ENCODE measurements at places on chromosomes 3 and 15. TPM values are rescaled to one million over a fixed set of nuclear protein-coding genes. Genes with fewer than 3 reads are reported as not detected.
A peak's percentile ranks its signal among the peaks of the same experiment; 100 is the strongest.

DNA sequence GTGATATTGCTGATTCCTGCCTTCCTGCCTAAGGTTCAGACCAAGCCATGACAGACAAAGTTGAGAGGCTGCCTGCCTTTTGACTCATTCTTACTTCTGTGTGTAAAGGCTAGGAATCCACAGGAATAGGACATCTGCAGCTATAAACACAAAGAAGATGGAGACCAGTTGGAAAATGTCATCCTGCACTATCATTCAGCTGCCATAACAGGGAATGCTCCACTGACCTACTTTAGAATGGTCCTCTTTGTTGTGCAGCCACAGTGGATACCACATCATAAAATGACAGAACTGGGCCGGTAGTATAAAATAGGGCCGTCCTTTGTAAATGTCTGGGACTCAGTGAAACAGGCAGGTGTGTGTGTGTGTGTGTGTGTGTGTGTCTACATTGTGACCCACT lies 75.1 kb downstream of the STAC start:
- no peak overlapping the region for H3K27ac ChIP-seq
- peaks cover 8% of the 10 kb centered on the region for H3K36me3 ChIP-seq
- no peak overlapping the region for H3K4me3 ChIP-seq

DNA sequence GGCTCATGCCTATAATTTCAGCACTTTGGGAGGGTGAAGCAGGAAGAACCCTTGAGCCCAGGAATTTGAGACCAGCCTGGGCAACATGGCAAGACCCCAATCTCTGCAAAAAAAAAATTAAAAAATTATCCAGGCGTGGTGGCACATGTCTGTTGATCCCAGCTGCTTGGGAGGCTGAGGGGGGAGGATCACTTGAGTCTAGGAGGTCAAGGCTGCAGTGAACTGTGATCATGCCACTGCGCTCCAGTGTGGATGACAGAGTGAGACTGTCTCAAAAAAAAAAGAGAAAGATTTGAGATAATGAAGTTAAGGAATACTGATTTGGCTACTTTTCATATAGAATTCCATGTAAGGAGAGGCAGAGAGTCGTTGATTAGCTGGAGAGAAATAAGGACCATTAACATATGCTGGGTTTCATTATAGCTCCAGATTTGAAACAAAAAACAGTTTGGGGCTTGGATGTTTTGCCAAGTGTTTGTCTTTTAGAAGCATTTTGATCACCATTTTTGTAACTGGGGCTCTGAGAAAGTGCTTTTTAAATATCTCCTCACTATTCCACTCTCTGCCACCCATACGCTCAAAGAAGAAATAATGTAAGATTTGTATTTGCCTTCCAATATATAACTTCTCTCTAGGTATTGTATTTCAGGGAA lies 214.2 kb downstream of the FEZF2 start:
- H3K27me3 ChIP-seq = no peaks in the 10 kb centered on the region
- peaks cover 23% of the 10 kb centered on the region for H3K4me1 ChIP-seq
- peak overlapping the region; percentile 74 for H3K27ac ChIP-seq
- DNase-seq = peak; percentile 24

DNA sequence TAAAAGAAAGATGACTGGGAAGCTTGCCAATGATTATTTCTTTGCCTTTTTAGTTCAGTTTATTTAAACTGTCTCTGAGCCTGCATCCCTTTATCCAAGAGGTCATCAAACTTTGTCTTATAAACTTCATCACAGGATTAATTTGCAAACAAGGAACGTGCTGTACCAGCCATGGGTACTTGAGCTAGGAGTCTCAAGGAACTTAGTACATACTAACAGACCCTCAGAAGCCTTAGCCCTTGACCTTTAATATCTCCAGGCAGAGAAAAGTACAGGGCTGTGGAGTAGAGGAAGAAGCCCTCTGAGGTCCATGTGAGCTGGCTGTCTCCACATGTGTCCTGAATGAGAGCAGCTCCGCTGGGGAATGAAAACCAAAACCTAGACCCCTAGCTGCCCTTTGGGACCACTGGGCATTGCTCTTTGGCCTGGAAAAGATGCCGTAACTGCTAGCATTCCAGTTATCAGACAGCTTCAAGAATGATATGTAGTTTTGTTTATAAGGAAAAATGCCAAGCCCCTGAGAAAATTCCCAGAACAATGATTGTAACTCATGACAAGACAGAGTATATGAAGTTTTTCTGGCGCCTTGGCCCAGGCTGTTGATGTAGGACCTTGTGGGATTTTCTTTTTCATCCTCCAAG lies 92.1 kb downstream of the ASB7 start:
- DNase-seq = peak; percentile 92
- peak overlapping the region; percentile 81 for H3K27ac ChIP-seq
- no peaks in the 10 kb centered on the region for H3K27me3 ChIP-seq
- no peak overlapping the region for H3K4me3 ChIP-seq
- peaks cover 13% of the 10 kb centered on the region for H3K4me1 ChIP-seq

GRCh38 chr3:113292933-113293332 lies 81.6 kb downstream of the BOC start:
- no peak overlapping the region for H3K27ac ChIP-seq
- DNase-seq = no peak
- H3K4me3 ChIP-seq = no peak overlapping the region

GRCh38 chr15:75143738-75144334 lies 57.8 kb upstream of the C15orf39 start:
- no peaks in the 10 kb centered on the region for H3K27me3 ChIP-seq
- peaks cover 2% of the 10 kb centered on the region for H3K4me1 ChIP-seq
- H3K27ac ChIP-seq = no peak overlapping the region
- H3K36me3 ChIP-seq = no peaks in the 10 kb centered on the region

GRCh38 chr3:13347390-13347950 lies 72.7 kb downstream of the NUP210 start:
- peaks cover 36% of the 10 kb centered on the region for H3K4me1 ChIP-seq
- H3K27me3 ChIP-seq = peaks cover 2% of the 10 kb centered on the region
- no peak overlapping the region for H3K4me3 ChIP-seq
- no peak overlapping the region for H3K27ac ChIP-seq
- peak; percentile 63 for DNase-seq

- H3K27me3 ChIP-seq = no peaks in the 10 kb centered on the region
- H3K4me3 ChIP-seq = no peak overlapping the region
- no peak for DNase-seq
- peak overlapping the region; percentile 69 for H3K27ac ChIP-seq
These were observed 430 bp upstream of the PSTPIP1 start for GRCh38 chr15:76994496-76994895.

GRCh38 chr15:77898811-77899730 lies 178.4 kb downstream of the TBC1D2B start:
- H3K4me1 ChIP-seq = peaks cover 3% of the 10 kb centered on the region
- no peaks in the 10 kb centered on the region for H3K27me3 ChIP-seq
- DNase-seq = no peak
- no peak overlapping the region for H3K27ac ChIP-seq
- no peak overlapping the region for H3K4me3 ChIP-seq

DNA sequence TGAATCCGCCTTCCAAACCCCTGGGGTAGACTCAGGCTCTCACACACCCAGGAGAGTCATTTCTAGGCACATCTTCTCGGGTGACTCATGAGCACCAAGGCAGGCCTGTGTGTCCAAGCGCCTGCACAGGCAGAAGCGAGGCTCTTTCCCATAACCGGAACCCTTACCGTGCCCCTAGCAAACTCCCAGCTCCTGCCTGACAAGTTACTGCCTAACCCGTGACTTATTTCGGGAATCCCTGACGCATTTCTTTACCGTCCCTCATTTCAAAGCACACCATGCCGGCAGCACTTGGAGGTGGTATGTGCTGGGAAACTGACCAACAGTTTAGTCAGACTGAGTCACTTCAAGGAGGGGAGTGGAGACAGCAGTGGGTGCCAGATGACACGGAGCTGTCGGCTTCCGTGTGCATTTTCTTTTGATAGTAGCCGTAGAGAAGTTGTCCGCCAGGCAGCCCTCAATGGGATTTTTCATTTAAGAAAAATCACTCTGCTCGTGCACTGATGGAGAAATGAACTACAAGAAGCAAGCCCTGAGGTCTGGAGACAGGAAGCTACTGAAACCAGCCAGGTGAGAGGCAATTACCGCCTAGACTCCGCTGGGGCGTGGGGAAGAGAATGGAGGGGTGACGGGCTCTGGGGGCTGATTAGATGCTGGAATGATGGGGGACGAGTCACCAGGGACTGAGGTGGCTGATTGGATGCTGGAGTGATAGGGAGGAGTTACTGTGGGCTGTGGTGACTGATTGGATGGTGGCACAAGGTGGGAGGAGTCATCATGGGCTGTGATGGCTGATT lies 17.3 kb upstream of the HRH1 start:
- H3K4me1 ChIP-seq = peaks cover 23% of the 10 kb centered on the region
- H3K27me3 ChIP-seq = peaks cover 7% of the 10 kb centered on the region
- DNase-seq = peak; percentile 76

GRCh38 chr3:64588380-64588779 lies 99.4 kb downstream of the ADAMTS9 start:
- no peak overlapping the region for H3K4me3 ChIP-seq
- H3K4me1 ChIP-seq = peaks cover 5% of the 10 kb centered on the region
- no peaks in the 10 kb centered on the region for H3K27me3 ChIP-seq
- peaks cover 23% of the 10 kb centered on the region for H3K36me3 ChIP-seq

DNA sequence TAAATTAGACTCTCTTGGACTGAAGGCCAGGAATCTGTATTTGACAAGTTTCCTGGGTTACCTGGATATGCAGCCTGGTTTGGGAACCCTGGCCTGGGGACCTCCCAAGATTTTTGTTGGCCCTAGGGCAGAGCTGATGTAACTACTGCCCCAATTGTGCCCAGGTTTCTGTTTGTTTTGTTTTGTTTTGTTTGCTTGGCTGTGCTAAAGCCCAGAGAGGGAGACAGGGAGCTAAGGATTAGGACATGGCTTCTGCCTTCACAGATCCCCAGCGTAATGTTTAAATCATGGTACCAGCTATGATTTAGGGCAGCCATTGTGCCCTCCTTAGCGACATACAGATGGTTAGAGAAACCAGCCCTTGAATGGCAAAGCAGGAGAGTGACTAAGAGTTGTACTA lies 47.6 kb downstream of the ABHD5 start:
- no peaks in the 10 kb centered on the region for H3K27me3 ChIP-seq
- no peaks in the 10 kb centered on the region for H3K4me1 ChIP-seq
- peaks cover 2% of the 10 kb centered on the region for H3K36me3 ChIP-seq
- H3K4me3 ChIP-seq = no peak overlapping the region
- H3K27ac ChIP-seq = no peak overlapping the region

DNA sequence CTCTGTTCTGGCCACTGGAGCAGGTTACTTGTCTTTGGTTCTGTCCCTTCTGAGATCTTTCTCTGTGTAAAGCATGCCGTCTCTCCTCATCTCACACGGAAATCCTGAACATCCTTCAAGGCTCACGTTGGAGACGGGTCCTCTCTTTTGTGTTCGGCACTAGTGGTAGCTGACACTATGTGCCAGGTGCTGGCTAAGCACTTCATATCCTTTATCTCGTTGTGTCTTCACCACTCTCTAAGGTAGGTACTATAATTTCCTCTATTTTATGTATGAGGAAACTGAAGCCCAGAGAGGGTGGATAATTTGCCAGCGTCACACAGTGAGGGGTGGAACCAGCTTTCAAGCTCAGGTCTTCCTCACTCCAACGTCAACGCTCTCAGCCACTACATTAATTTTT lies 1.2 kb downstream of the IFT122 start:
- no peak overlapping the region for H3K4me3 ChIP-seq
- H3K27me3 ChIP-seq = no peaks in the 10 kb centered on the region
- H3K4me1 ChIP-seq = peaks cover 24% of the 10 kb centered on the region

DNA sequence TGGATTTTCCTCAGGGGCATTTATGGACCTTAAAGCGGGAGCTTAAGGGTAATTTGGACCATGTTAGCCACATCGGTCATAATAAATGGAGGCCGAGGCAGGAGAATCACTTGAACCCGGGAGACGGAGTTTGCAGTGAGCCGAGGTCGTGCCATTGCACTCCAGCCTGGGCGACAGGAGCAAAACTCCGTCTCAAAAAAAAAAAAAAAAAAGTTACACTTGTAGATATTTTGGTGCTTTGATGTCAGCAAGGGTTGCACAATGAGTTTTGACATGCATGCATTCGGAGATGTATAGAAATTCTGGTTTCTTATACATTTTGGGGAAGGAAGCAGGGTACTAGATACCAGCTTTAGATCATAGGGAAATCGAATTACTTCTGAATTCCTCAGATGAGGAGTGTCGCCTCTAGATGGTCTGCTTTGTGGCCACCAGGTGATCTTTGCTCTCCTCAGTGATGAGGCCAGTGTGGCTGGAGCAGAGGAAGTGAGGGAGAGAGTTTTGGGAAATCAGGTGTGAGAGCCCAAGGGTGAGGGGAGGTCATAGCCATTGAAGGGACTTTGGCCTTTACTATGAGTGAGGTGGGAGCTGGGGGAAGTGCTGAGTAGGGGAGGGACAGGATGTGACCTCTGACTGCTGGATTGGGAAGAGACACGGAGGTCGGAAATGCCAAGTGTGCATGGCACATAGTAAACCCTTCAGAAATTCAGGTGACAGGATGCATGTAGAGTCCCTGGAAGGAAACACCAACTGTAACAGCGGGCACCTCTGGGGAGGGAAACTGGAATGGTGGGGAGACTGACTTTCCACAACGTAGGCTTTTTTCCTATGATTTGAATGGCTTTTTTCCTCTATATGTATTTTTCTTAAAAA lies 8.4 kb upstream of the RBSN start:
- no peak overlapping the region for H3K27ac ChIP-seq
- no peak overlapping the region for H3K4me3 ChIP-seq
- peaks cover 13% of the 10 kb centered on the region for H3K4me1 ChIP-seq
- H3K36me3 ChIP-seq = no peaks in the 10 kb centered on the region

GRCh38 chr3:178246004-178246403 lies 290.2 kb upstream of the KCNMB2 start:
- H3K4me3 ChIP-seq = no peak overlapping the region
- no peaks in the 10 kb centered on the region for H3K4me1 ChIP-seq
- H3K27ac ChIP-seq = no peak overlapping the region
- H3K27me3 ChIP-seq = no peaks in the 10 kb centered on the region
- no peaks in the 10 kb centered on the region for H3K36me3 ChIP-seq

- peaks cover 3% of the 10 kb centered on the region for H3K4me1 ChIP-seq
- H3K27me3 ChIP-seq = no peaks in the 10 kb centered on the region
- H3K27ac ChIP-seq = no peak overlapping the region
- no peak overlapping the region for H3K4me3 ChIP-seq
These were observed 27.2 kb upstream of the TNFSF10 start for GRCh38 chr3:172550347-172550943.

DNA sequence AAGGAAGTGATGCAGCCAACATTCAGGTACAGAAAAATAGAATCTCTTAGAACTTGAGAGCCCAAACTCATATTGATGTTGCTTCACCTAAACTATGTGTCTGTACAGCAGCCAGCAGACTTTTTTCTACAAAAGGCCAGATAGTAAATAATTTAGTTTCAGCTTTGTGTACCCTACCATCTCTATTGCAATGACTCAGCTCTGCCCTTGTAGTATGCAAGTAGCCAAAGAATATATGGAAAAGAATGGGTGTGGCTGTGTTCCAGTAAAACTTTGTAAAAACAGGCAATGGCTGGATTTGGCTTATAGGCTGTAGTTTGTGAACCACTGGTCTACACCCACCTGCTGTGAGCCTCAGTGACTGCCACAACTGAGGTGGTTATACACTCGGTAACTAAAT lies 392.5 kb upstream of the RARB start:
- DNase-seq = no peak
- no peaks in the 10 kb centered on the region for H3K36me3 ChIP-seq
- H3K27me3 ChIP-seq = no peaks in the 10 kb centered on the region
- no peaks in the 10 kb centered on the region for H3K4me1 ChIP-seq
- H3K27ac ChIP-seq = no peak overlapping the region

Gene DUOX2
- total RNA-seq = 0.04 TPM

Gene CSTA
- total RNA-seq = 0.22 TPM

Gene NR1I2
- total RNA-seq = 0.27 TPM

Gene GOLGA8J
- total RNA-seq = 0.09 TPM

Gene CFAP100
- total RNA-seq = not detected

Gene GPR176
- 6.8 TPM for total RNA-seq

Gene SLC6A1
- total RNA-seq = 1.2 TPM
